Naive thymus-derived CD8-positive, alpha-beta T cell (primary cell): ENCODE measurements at places on chromosomes 12 and 14. TPM values are rescaled to one million over a fixed set of nuclear protein-coding genes. Genes with fewer than 3 reads are reported as not detected.

Gene PRR4
- total RNA-seq = 1.8 TPM

Gene FOXG1
- total RNA-seq = not detected

Gene FITM1
- total RNA-seq = 1.9 TPM

Gene MSI1
- total RNA-seq = not detected

Gene GLTP
- 21.8 TPM for total RNA-seq

Gene KLHDC1
- 18.2 TPM for total RNA-seq

Gene TBX5
- not detected for total RNA-seq

Gene PRKD1
- total RNA-seq = not detected
